NCI-H187 treated with DMSO at 0.1 percent for 48 hours (cell line): ENCODE measurements at places on chromosomes 2 and 18.

- DNase-seq: no peak
Measured at GRCh38 chr18:37783771-37784170, 218.2 kb upstream of the CELF4 start.

DNA sequence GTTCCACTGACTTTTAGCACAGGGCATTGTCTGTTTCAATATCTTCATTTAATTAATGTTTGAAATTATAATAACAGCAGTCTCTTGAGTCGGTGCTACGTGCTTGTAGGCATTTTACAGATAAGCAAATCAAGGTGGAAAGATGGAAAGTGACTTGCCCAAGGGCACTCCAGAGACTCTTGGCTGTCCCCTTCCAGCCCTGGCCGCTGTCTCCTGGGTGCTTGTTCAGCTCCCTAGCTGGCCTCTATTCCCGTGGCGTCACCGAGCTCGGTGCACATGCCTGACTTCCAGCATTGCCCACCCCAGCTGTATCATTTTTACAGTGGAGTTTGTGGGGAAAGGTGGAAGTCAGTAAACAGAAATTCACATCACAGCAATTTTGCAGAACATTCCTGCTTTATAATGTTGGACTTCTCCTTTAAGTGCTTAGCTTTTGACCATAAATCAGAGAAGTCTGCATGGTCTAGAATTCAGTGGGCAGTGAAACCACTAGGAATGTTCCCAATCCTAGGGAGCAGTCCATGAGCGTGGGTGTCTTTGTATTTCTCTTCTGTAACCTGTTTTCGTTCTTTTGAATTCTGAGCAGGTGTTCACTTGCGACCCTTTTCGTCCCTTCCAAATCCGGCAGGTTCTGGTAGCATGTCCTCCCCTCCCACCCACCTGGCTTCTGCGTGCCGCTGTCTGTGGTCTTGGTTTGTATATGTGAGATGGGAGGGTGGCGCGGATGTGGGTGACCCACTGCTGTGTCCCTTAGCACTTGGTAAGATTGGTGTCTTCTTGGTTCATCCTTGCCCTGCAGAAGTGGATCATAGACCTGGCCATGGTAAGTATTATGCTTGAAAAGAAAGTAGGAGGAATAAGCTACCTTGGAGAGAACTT lies 8.4 kb downstream of the SLC66A3 start:
- DNase-seq: no peak

DNA sequence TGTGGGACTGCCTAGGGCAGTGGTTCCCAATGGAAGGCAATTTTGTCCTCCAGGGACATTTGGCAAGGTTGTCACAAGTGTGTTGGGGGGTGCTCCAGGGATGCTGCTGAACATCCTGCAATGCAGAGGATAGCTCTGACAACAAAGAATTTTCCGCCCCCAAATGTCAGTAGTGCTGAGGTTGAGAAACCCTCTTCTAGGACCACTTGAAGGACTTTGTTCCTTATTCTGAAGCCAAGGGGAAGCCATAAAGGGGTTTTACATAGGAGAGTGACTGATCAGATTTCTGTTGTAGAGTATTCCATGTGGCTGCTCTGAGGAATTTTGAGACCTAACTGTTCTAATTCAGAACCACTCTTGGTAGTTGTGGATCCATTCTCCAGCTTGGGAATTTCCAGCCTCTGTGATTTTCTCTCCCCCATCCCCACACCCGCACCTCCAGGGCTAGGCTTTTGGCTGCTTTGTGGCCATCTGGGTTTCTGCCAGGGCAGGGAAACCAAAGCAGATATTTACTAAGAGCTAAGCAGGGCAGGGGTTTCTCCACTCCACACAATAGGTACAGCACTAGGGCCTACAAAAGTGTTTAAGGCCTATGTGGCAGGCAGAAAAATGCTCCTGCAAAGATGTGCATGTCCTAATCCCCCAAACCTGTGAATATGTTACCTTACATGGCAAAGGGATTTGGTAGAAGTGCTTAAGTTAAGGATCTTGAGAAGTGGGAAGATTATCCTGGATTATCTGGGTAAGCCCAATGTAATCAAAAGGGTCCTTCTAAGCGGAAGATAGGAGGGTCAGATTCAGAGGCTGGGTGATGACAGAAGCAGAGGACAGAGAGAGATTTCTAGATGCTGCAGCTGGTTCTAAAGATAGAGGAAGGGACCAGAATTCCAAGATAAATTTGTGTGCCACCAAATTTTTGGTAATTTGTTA lies 135.4 kb downstream of the TMEM17 start:
- DNase-seq: no peak

DNA sequence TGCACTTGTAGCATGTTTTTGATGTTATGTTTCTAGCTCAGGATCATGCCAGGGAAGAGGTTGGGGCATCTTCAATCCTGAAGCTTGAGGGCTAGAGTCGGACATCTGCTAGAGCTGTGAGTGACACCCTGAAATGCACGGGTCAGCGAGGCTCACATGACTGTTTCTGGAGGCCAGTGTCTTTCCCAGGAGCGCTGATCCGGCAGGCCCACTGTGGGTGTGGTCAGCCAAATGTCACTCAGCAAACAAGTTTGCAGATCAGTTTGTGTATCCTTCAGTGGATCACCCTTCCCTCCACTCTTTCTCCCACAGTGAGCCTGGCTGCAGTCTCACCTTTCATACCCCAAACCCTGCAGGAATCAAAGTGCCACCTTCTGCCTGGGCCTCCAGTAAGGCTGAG lies 23.0 kb upstream of the ARHGEF4 start:
- no peak for DNase-seq

DNA sequence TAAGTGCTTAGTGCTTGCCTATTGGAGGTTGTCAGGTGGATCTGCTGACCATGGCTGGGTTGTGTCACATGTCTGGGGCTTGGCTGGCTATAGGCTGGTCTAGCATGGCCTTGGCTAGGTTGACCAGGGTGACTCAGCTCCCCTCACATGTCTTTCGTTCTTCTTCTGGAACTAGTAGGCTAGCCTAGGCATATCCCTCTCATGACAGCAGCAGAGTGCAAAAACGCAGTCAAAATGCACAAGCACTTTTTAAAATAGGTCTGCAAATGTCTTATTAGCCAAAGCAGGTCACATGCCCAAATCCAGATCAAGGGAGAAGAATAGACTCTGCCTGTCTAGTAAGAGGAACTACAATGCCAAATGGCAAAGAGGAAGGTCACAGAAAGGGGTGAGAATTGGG lies 179.7 kb upstream of the ACVR2A start:
- DNase-seq: no peak

GRCh38 chr2:152686321-152686720 lies 30.9 kb downstream of the PRPF40A start:
- DNase-seq: no peak

GRCh38 chr2:5519286-5519685 lies 172.9 kb upstream of the SOX11 start:
- DNase-seq: no peak

- DNase-seq: no peak
Measured at GRCh38 chr18:79395761-79396404, at the start of gene NFATC1. NFATC1 (plus strand) TSS chr18:79395930; CDS start chr18:79396225, 295 bp downstream.

DNA sequence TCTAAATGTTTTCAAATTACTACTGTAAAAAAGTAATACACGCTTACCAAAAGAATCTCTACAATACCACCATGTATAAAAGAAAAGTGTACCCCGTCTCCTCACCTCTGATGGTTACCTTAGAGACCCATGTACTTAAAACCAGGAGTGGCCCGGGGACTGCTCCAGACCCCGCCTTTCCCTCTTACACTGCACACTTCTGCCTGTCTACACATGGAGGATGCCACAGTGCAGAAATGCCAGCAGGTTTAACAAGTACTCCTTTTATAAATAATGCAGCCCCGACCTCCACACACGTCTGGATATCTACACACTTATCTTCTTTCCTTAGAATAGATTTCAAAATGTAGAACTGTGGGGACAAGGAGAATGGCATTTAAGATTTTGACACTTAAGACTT lies 5.3 kb downstream of the HDAC4 start:
- no peak for DNase-seq

- no peak for DNase-seq
Measured at GRCh38 chr2:120853306-120854013, 117.8 kb downstream of the GLI2 start.

DNA sequence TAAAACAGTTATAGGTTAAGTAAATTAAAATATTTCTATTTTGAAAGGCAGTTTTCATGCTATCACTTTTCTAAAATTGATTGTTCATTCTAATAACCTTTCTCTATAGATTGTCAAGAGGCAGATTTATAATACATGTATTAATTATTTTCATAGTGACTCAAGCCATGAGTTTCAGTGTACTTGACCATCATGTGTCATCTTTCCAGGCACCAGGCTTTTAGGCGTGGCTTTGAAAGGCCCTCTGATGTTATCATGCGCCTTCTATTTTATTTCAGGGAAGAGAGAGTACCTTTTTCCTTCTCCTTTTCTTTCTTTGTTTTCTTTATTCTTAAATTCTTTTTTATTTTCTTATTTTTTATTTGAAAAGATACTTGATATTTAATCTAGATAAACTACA lies 128.3 kb upstream of the ETAA1 start:
- DNase-seq: no peak

- no peak for DNase-seq
Measured at GRCh38 chr2:240522406-240522805, 35.4 kb downstream of the ANKMY1 start.

- DNase-seq: no peak
Measured at GRCh38 chr2:75928093-75928492, 217.4 kb upstream of the GCFC2 start.

GRCh38 chr2:42367835-42368234 lies 6.8 kb upstream of the COX7A2L start:
- no peak for DNase-seq

- no peak for DNase-seq
Measured at GRCh38 chr2:115174651-115175050, 732.2 kb downstream of the DPP10 start.

GRCh38 chr2:152557273-152557888 lies 159.9 kb downstream of the PRPF40A start:
- DNase-seq: no peak

DNA sequence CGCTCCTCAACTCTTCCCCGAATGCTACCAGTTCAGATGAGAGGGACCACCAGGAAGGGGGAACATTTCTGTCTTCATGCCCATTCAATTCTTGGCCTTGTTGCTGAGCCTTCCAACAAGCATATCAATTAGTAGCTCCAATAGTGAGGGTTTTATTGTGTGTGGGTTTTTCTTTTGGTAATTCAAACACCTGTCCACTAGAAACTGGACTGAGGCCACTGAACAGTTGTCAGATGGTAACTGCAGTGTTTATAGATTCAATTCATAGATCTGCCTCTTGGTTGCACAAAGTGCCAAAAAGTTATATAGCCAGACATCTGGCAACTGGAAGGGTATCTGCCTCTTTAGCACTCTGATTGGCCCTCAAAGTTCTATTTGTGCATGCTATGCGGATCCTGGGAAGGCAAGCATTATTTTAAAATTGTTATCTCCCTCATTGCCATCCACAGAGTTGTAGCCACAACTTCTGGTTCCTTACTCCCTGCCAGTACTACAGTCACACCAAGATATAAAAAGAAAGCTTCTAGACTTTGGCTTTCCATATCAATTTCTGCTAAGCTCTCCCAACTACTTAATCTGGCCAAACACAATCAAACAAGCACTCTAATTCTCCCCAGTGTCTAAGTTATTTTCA lies 83.3 kb upstream of the ZNF521 start:
- DNase-seq: no peak

DNA sequence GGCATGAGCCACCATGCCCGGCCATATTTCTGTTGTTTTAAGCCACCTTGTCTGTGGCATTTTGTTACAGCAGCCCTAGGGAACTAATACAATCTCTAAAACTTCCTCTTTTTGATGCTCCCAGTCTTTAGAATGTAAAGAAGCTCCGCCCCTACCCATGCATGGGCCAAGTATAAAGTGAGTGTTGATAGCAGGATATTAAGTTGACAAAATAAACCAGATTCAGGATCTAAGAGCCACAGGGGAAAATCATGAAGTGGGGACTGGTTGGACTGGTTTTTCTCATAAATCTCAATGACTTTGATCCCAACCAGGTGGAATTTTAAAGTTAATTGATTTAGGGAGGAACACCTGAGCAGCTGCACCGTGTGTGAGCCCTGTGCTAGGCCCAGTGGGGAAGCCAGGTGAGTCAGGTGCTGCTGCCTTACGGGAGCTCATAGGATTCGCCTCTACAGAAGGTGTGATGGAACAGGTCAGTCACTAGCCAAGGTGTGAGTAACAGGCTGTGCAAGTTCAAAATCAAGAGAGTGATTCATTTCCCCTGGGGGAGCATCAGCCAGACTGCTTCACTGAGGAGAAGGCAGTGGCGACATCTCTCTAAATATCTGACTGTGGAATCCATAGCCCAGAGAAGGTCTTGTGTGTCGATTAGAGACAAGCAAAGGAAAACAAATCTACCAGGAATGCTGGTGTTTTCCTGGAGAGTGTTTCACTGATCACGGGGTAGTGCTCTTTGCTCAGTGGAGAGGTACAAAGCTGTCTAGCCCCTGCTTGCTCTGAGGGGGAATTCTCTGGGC lies 63.0 kb upstream of the MSH2 start:
- no peak for DNase-seq

GRCh38 chr2:54370405-54371104 lies 85.6 kb upstream of the SPTBN1 start:
- DNase-seq: no peak

- DNase-seq: no peak
Measured at GRCh38 chr2:113245276-113245711, 33.4 kb downstream of the PAX8 start.

GRCh38 chr2:167114018-167114417 lies 225.7 kb downstream of the XIRP2 start:
- DNase-seq: no peak

DNA sequence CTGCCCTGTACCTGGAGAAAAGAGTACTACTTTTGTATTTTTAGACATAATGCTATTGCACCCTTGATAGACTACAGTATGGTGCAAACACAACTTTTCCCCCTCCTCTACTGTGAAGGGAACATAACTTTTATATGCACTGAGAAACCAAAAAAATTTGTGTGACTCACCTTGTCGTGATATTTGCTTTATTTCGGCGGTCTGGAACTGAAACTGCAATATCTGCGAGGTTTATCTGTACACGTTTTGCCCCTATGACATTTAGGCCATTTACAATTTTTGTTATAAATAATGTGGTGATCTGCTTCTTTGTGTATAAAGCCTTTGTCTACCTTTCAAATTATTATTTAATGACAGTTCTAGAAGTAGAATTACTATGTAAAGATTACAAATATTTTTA lies 34.4 kb upstream of the AAK1 start:
- no peak for DNase-seq

GRCh38 chr2:105510761-105511528 lies 112.1 kb upstream of the FHL2 start:
- DNase-seq: no peak
